ENCODE measurements at places on chromosomes 3 and 15. TPM values are rescaled to one million over a fixed set of nuclear protein-coding genes. Genes with fewer than 3 reads are reported as not detected.

GRCh38 chr3:184037816-184038215 lies 6.3 kb downstream of the HTR3D start:
- DNase-seq = no peak

- no peak for DNase-seq
Measured at GRCh38 chr3:53123953-53124352, 6.3 kb downstream of the RFT1 start.

- DNase-seq = no peak
Measured at GRCh38 chr15:57578288-57578900, 13.3 kb upstream of the MYZAP start.

DNA sequence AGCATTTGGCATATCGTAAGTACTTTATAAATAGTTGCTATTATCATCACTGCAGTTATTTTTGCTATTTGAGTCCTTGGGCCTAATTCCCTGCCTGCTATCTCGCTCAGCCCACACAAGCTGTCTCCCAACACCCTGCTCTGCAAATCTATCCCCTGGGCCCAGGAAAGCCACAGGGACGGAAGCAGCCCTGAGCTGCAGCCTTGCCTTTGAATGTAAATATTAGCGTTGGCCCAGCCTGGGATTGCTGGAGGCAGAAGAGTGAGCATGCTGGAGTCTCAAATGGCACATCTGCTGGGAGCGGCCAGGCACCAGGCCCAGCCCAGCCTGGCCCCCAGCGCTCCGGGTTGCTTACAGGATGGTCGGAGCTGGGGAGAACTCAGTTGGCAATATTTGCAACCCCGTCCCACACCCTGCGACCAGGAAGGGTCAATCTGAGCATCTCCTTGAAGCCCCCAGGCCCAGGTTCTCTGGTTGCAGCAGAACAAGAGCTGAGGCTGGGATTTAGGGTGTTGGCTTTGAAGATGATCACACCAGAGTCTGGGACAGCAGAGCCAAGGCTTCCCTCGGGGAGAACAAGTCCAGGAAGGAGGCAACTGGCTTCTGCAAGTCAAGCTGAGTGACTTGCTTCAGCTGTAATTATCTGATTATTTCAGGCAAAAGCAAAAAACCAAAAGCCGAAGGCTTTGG lies 529.6 kb downstream of the SHQ1 start:
- no peak for DNase-seq

GRCh38 chr3:189776149-189776824 lies 145.1 kb downstream of the TP63 start:
- no peak for DNase-seq

DNA sequence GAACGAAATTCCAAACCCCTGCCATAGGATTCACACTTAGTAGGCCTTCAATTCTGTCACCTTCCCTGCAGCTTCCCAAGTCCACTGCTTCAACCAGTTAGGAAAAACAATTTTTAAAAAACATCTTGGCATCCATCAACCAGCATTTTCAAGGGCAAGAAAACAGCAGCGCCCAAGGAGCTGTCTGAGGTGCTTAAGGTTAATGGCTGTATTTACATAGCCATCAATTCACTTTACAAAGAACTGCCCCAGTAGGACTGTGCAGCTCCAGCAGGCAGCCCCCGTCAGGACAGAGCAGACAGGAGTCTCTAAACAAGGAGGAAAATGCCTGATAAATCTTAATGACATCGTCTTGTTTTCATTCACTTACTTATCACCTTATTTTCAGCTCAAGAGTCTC lies 13.3 kb downstream of the TAFA4 start:
- DNase-seq = peak; percentile 42

DNA sequence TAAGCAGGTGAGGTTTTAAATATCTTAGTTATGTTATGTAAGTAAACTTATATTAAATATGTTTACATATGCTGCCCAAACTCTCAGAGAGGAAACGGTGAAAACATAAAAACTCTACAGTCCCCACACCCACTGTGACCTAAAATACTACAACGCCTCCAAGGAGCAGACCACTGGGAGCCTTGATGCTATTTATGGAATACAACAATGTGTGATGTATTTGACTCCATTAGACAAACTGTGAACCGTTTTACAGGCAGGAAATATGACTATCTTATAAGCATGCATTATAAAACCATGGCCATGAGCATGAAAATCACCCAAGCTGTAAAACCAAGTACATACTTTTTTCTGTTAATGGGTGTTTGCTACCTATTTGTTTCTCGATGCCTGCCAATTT lies 379.5 kb upstream of the TBL1XR1 start:
- no peak for DNase-seq

GRCh38 chr3:38611866-38612265 lies 37.6 kb downstream of the SCN5A start:
- no peak for DNase-seq

DNA sequence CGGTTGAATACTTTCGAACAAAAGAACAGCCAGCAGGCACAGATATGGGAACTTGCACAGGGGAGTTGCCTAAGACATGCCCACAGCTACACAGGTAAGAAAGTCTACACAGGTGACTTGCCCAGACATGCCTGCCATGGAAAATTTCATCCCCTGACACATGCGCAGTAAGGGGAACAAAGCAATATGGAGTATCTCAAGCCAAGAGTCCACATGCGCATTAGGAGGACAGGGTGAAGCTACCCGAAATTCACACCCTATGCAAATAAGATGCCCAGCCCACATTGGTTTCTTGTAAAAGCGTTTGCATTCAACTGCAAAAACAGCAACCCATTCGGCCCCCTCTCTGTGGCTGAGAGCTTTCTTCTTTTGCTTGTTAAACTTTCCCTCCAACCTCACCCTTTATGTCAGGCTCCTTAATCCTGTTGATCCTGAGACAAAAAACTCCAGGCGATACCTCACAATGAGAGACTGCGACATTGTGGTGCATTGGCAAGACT lies 49.3 kb upstream of the TRPM1 start:
- DNase-seq = no peak

DNA sequence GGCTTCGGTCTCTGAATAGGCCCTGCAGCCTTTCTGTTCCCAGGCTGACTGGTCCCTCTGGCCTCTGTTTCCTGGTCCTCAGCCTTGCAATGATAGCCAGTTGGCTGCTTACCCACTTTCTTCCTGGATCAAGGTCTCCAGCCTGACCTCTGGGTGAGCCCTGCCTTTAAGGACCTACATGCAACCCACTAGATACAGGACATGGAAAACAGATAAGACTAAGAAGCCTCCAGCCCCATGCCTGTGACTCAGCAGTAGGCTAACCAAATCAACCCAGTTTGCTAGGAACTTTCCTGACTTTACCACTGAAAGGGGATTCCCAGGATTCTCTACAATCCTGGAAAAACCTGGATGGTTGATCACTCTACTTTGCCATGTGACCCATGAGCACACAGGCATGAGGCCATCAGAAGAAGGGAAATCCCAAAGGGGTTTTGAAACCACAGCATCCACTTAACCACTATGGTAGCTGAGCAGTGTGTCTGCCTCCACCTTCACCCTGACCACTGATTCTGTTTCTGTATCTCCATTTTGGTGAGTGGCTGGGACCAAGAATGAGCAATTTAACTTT lies 188.1 kb downstream of the CHST2 start:
- peak; percentile 97 for DNase-seq

- peak; percentile 85 for DNase-seq
Measured at GRCh38 chr3:149330609-149331331, 2.7 kb downstream of the TM4SF18 start.

- DNase-seq = no peak
Measured at GRCh38 chr3:106059953-106060517, 191.2 kb upstream of the CBLB start.

GRCh38 chr15:70339571-70340493 lies 242.1 kb upstream of the TLE3 start:
- no peak for DNase-seq

- DNase-seq = no peak
Measured at GRCh38 chr15:88579322-88579721, 32.8 kb upstream of the DET1 start.

DNA sequence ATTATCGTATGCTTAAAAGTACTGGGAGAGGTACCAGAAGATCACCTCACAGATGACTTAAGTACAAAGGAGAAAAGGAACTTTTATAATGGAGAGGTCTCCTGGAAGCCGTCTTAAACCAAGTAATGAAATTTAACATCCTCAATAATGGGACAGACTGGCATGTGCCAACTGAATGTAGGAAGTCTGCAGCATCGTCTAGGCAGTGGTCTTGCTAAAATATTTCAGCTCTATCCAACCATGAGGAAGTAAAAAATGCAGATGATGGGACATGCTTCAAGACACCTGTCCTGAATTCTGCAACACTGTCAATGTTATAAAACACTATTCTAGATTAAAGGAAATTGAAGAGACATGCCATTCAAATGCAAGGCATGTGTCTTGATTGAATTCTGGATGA lies 458.8 kb upstream of the TPRG1 start:
- no peak for DNase-seq

DNA sequence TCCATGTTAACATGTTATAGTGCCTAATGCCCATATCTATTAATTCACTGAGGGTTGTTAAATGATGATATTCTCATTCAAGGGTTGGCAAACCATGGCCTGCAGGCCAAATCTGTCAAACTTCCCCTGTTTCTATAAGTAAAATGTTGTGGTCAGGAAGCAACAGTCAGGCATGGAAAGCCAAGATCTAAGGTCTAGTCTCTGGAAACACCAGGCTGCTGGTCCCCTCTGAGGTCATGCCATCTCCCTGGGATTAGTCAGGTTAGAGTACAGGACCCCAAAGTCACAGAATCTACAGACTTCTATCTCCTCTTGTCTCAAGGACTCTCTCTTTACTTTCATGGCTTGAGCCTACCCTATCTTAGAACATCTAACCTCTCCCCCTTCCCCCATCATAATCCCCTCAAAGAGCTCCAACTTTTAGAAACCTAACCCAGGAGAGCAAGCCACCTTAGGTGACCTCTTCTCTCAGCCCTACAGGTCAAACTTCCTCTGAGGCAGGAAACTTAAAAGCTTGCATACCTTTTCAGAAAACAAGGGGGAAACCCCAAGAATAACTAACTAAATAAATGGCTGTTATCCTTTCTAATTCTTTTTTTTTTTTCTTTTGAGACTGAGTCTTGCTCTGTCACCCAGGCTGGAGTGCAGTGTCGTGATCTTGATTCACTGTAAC lies 15.3 kb upstream of the HERC1 start:
- no peak for DNase-seq

GRCh38 chr3:122974764-122975162 lies 52.8 kb downstream of the SEMA5B start:
- DNase-seq = peak; percentile 51

DNA sequence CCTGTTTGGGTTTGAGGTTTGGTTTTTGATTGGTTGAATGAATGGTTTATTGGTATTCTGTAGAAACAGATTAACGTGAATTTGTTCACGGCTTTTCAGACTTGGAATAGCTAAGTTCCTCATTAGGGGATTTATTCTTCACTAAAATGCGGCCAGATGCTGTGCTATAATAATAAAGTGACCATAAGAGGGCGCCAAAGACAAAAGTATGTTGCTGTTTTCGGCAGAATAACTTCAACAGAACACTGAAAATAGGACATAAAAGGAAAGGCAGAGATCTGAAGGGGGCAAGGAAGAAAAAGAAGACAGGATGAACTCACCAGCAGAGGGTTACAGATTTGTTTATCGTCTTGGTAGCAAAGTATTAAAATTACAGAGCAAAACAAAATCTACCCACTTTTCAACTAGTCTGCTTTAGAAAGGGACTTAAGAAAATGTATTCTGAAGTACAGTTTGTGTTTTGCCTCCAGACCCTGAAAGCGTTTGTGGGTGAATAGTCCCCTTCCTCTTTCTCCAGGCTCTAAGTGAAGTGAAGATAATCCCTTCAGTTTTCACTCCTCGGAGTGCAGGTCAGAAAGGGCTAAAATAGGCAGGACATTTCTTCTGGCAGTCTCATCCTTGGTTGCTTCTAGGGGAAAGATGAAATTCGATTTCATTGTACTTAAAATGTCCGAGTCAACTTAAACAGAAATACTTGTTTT lies 147.6 kb downstream of the IL20RB start:
- DNase-seq = peak; percentile 56

GRCh38 chr3:38609386-38610111 lies 39.9 kb downstream of the SCN5A start:
- no peak for DNase-seq

- no peak for DNase-seq
Measured at GRCh38 chr15:73786538-73786937, 33.4 kb upstream of the INSYN1 start.

The ETV5 gene
- 17.5 TPM for total RNA-seq

The FAM107A gene
- 0.60 TPM for total RNA-seq

The DZIP1L gene
- total RNA-seq = 21.5 TPM

The DENND4A gene
- total RNA-seq = 9.7 TPM

The CA12 gene
- total RNA-seq = 19.6 TPM

The MLF1 gene
- 31.4 TPM for total RNA-seq

The ARL13B gene
- total RNA-seq = 16.4 TPM

The LINS1 gene
- total RNA-seq = 13.5 TPM
